ENCODE measurements at places on chromosomes 7 and 10.
A peak's percentile ranks its signal among the peaks of the same experiment; 100 is the strongest.

DNA sequence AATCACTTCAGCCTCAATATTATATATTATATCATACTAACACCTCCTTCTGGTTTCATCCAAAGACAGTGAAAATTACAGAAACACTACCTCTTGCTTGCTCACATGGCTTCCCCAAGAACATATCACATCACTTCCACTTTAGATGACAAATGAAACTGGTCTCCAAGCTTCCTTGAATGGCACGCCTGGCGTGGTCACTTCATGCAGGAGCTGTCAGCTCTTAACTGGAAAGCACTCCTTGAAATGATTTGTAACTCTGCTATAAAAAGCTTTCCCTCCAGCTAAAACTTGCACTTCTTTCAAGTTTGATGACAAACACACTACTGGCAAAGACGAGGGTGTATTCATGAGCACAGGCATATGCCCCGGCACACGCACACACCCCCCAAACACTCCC lies 84.1 kb upstream of the INHBA start:
- DNase-seq, result no peak

DNA sequence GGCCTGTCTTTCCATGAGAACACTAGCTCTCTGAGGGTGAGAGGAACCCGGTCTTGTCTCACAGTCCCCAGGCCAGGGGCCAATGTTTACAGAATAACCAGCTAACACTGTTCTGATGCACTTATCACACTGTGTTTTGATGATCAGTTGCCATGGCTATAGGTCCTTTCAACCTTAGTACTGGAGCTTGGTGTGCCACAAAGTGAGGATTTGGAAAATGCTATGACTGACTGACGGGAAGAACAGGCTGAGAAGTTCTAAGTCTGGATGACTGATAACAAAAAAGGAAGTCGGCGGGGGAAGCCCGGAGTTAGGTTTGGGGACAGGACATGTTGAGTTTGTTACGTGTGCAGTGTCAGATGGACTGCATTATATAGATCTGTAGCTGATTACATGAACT lies 141.8 kb downstream of the CTTNBP2 start:
- DNase-seq, result no peak

GRCh38 chr7:124630395-124630794 lies 135.2 kb downstream of the GPR37 start:
- no peak for DNase-seq

GRCh38 chr7:31263338-31263737 lies 77.2 kb downstream of the NEUROD6 start:
- no peak for DNase-seq

DNA sequence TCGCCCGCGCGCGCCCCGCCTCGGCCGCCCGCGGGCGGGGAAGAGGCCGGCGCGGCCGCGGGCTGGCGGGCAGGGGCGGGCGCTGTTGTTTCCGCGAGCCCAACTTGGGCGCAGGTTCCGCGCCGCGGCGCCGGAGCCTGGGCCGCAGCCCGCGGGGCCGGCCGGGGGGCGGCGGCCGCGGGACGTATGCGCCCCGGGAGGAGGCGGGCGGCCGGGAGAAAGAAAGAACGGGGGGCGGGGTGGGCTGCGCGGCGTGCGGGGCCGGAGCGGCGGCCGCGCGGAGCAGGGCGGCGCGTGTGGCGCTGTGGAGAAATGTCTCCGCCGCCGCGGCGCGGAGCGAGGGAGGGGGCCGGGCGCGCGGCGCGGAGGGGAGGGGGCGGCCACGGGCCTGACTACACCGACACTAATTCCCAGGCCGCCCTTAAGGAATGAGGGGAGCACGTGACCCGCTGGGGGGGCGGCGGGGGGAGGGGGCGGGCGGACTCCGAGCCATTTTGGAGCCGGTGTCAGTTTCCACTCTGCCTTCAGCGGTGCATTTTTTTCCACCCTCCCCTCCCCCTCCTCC lies at the start of gene BMI1:
TSS of gene BMI1 (plus strand) at position 509 of the 565 bp plus-strand sequence. CDS start 5,351 bp downstream, outside the sequence.
- peak; percentile 68 for DNase-seq

DNA sequence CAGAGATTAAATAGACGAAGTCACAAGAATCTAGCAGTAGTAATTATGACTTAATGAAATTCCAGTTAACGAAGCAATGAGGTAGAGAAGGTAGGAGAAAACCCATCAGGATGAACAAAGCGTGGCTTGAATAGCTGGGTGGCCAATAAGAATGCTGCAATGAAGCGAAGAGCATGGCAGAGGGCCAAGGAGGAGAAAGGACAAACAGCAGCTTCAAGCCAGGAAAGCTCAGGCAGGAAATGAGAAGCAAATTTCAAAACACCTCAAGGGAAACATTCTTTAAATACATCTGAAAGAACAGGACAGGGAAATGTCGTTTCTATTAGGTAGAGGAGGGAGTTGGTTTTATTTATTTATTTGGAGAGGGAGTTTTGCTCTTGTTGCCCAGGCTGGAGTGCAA lies 122.5 kb downstream of the KIAA1217 start:
- DNase-seq, result no peak

DNA sequence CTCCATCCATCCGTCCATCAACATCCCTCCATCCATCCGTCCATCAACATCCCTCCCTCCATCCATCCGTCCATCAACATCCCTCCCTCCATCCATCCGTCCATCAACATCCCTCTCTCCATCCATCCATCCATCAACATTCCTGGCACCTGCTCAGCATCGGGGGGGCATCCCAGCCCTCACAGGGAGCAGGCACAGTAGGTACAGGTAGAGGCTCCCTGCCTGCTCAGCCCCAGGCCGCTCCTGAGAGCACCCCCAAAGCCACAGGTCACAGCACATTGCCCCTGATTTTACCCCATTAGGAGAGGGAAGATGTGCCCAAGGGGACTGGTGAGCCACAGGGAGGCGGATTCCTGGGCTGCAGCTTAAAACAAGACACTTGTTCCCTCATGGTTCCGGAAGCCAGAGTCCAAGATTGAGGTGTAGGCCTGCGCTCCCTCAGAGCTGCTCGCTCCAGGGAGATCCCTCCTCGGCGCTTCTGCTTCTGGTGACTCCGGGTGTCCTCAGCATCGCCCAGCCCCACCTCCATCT lies 21.1 kb upstream of the CFAP46 start:
- no peak for DNase-seq

DNA sequence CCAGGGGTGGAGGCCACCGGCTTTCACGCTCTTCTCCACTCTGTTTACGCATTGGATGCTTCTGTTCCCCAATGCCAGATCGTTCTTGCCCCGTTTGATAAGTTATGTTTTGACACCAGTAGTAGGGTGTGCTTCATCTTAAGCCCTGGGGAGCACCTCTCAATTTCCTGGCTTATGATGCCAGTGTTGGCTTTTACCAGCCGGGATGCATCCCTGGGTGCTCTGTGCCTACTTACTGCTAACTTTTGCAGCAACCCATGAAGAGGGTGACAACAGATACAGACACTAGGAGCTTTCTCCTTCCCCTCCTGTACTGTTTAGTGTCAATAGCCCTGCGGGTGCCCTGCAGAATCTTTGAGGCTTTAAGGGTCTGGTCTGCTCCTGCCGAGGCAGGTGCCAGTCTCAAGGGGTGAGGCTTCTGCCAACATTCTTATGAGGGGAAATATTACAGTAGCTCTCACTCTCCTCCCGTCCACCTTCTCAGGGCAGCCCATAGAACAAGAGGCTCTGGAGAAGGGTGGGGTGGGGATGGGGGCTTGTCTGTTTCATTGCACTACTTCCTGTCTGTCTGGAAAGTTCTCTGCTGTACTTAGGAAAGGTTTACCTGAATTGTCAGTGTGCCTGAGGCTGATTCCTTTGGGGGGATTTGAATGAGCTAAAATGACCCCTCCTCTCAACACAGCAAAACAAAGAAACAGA lies 23.3 kb downstream of the ADCY1 start:
- DNase-seq, result no peak

DNA sequence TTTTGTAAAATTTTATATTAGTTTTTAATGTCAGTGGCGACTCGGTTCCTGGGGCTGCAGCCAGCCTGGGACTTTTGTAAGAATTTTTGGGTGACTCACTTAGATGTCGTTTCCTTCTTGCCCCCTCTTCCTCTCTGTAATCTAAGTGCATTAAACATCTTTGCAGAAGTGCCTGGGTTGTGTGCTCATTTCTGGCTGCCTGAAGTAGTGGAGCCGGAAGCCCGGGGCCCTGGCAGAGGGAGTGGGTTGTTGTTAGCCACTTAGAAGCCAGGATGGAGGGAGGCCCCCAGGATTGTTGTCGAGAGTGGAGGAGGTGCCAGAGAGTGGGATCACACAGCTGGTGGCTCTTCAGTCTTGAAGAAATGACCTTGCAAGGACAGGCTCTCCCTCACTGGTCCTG lies 11.0 kb upstream of the TRIM8 start:
- peak; percentile 58 for DNase-seq
